ENCODE measurements at places on chromosomes 3 and 15. TPM values are rescaled to one million over a fixed set of nuclear protein-coding genes. Genes with fewer than 3 reads are reported as not detected.

STIMATE gene
- total RNA-seq: 43.3 TPM

GRCh38 chr3:182620723-182621434, 172.4 kb upstream of the ATP11B start:
- no peak for DNase-seq

- DNase-seq: no peak
Measured at GRCh38 chr15:81410318-81410753, 36.3 kb upstream of the TMC3 start.

DNA sequence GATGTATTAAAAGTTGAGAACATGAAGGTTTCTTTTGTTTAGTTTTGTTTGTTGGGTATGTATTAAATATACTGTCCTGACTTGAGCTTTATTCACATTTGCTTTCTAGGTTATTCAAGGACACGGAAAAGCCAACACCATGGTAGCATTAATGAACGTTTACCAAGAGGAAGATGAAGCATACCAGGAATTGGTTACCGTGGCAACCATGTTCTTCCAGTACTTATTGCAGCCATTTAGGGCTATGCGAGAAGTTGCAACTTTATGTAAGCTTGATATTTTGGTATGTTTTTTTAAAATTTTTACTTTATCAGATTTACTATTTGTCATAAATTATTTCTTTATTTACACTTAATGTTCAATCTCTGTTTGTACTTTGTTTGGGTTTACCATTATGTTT, 3.6 kb downstream of the WHAMM start:
- no peak for DNase-seq

DNA sequence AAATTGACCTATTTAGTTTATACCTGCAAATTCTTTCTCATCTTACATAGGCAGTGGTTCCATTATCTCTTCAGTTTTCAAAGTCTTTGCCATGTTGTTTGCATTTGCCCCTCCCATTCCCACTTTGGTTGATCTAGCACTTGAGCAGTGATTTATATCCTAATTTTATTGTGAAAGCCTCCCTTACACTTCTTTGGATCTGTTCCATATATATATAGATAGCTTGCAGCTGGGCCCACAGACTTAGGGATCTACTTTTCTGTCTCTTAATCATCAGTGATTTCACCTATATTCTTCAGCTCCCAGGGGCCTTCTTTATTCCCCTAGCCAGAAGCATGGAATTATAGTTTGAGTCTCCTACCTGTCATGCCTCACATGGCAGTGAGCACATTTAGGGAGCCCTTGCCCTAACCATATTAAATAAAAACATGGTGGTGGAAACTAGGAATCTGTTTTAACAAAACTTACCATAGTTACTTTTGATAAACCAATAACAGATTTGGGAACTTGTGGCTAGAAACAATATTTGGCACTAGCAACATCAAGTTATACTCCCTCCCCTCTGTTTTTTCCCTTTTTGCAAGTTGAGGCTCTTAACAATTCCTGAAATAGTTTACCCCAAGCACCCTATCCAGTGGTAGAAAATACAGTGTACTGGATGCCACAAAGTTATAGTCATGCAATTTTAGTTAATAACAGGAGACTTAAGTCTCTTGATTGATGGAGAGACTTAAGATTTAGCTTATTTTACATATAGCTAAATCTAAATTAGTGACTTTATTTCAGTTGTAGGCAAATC, 41.7 kb downstream of the ARIH1 start:
- DNase-seq: no peak

GRCh38 chr3:116444819-116445310, 422 bp downstream of the LSAMP start:
- no peak for DNase-seq

LYZL4 gene
- total RNA-seq: not detected

- no peak for DNase-seq
Measured at GRCh38 chr3:120203016-120203415, 82.0 kb downstream of the GPR156 start.

DCLK3 gene
- total RNA-seq: not detected

- no peak for DNase-seq
Measured at GRCh38 chr3:73866846-73867245, 242.1 kb upstream of the PDZRN3 start.

SQOR gene
- 79.8 TPM for total RNA-seq

DNA sequence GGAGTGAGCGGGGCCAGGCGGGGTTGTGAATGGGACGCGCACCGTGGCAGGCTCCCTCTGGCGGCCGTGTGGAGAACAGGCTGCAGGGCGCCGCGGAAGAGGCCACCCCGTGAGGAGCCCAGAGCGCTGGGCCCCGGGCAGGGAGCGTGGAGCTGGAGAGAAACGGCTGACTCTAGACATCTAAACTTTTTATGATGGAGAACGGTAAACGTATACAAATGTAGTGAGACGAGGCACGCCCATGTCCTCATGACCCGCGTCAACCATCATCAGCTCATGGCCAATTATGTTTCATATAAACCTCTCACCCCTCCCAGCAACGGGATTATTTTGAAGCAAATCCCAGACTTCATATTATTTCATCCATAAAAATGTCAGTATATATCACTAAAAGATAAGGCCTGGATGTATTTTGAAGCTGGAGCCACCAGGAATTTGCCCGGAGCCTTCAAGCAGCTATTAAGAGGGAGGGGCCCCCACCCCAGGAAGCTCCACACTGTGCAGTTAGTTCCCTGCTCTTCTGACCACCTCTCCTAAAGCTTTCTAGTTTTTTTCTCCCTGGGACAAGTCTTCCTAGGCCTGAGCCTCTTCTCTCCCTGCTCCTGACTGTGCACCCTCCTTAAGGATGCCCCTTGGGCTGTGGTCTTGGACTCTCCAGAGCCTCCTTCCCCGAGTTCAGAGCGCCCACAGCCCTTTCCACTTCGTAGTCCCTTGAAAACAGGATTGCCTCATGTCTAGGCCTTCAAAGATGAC, 149.5 kb downstream of the SMAD6 start:
- DNase-seq: peak; percentile 82

GOLGA8R gene
- total RNA-seq: 13.0 TPM

DNA sequence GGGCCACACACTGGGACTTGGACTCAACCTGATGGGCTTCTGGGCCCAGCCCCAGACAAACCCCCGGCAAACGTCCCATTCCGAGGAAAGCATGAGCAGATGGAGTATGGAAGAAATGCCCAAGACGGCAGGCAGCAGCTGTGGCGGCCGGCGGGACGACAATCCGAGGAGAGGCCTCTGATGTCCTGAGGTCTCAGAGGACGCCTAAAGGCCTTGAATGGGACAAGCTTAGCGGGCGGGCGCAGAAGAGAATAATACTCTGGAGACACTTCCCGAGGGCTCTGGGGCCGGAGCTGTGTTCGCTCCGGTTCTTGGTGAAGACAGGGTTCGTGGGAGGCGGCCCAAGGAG, 482 bp upstream of the OGG1 start:
- DNase-seq: no peak

DNA sequence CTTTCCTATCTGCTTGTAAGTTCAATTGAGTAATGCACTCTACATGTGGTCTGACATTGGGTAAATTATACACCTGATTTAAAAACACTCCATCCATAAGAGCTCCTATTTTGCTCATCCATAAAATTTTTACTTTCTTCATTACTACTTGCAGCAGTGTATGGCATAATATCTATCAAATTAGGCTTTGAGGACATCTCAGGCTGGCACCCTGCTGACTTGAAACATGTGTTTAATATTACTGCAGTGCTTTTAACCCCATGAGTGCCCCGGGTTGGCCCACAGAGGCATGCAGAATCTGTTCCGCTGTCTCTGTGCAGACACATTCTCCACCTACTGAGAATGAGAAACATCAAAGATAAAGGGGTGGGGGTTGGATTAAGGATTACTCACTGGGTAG, 249.9 kb upstream of the DNAJC19 start:
- no peak for DNase-seq

SPSB4 gene
- total RNA-seq: 0.28 TPM

NLGN1 gene
- total RNA-seq: not detected

GRCh38 chr15:74793135-74794028, 11.5 kb downstream of the CSK start:
- peak; percentile 80 for DNase-seq

TM4SF1 gene
- total RNA-seq: not detected

DNA sequence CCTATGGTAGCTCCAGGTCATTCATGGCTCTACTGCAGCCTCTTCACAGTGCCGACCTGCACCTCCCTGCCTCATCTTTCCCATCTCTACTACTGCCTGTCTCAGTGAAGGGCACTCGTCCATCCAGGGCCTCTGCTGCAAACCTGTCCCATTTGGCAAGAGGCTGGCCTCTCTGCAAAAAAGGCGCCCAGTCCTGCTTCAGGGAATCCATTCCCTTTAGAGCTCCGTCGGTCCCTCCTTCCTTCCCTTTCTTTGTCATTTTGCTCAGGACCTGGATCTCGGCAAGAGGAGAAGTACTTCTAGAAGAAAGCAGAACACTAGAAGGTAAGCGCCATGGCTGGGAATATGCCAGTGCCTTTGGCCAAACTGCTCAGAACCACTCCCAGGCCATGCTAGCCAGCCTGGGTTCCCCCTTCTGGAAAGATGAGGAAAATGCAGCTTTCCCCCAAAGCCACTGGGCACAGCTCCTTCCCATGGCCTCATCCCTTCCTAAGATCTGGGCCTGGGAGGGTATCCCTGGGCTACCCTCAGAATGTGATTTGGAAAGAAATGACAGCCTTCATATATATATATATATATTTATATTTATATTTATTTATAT, 6.4 kb upstream of the ISL2 start:
- DNase-seq: no peak

DNA sequence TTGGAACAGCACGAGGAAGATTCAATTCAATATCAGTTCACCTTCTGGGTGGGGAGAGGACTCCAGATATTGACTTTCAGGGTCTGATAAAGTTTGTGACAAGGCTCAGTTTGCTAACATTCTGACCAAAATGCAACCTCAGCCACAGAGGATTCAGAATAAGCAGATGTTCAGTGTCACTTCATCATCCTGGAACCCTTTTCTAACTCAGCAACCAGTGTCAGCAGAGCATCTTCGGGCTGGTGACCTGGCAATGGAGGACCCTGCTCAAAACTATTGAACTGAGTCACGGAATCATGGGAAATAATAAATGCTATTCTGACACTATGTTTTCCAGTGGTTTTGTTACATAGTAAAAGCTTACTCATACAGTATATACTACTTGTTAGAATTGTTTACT, 433.4 kb upstream of the CFAP20DC start:
- DNase-seq: no peak

CPN2 gene
- not detected for total RNA-seq

DNA sequence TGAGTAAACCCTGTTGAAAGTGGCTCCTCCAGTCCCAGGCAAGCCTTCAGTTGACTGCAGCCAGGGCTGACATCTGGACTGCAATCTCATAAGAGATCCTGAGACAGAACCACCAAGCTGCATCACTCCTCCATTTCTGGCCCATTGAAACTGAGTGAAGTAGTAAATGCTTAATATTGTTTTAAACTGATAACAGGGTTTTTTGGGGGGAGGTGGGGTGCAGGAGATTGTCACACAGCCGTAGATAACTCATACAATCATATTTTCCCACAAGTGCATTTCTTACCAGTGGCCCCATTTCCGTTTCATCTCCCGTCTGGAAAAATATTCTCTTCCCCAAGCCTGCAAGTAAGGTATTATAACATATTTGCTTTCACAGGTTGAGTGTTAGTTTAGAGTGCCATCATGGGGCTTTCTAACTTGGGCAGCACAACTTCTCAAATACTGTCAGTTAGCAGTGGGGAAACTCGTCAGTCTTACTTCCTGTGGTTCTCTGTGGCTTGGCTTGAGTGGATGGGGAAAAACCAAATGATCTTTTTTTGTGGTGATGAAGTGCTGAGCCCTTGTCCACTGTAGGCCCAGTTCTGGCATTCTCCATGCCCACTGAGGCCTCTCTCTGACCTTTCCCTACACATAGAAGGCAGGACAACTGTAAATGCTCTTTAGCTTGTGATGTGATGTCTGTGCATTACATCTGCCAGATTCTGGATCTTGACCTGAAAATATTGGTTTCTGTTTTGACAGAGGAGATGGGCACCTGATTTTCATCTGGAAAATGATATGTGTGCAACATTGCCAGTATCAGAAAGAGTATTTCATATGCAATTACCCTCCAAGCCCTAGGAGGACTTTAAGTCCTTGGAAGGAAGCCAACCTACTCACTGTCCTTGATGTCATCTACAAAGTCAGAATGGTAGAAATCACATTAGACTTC, 90.1 kb upstream of the BHLHE40 start:
- DNase-seq: peak; percentile 72

GRCh38 chr3:12838179-12838965, 3.0 kb downstream of the RPL32 start:
- no peak for DNase-seq

GRCh38 chr15:68494573-68495110, 62.7 kb upstream of the ITGA11 start:
- no peak for DNase-seq

DNA sequence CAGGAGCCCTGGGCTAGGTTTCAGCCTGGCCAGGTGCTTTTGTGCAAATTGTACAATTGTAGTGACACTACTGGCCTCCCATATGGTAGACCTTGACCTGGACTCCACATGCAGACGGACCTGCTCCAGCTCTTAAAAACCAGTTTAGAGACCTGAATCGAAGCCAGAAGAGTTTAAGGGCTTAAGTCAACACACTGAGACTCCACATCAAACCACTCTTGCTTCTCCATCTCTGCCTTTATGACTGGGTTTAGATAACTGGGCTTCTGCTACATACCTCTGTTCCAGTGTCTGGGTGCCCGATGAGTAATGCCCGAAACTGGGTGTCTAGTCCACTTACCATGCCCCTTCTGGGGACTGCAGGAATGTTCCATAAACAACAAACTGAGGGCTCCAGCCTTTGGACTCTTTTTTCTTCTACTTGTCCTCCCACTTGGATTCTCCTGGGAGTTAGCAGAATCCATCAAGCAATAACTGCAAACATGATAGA, 32.8 kb downstream of the TMEM212 start:
- no peak for DNase-seq
